Stimulated activated CD8-positive, alpha-beta memory T cell treated with anti-CD3 and anti-CD28 coated beads, Interleukin-2, amount 100 ng/mL, for 1 hour (primary cell): ENCODE measurements at places on chromosomes 16 and 17.

GRCh38 chr17:83064021-83064731 lies 15.2 kb upstream of the METRNL start:
- DNase-seq: no peak

- DNase-seq: no peak
These were observed 28.0 kb downstream of the PRKCB start for GRCh38 chr16:23863511-23864422.

DNA sequence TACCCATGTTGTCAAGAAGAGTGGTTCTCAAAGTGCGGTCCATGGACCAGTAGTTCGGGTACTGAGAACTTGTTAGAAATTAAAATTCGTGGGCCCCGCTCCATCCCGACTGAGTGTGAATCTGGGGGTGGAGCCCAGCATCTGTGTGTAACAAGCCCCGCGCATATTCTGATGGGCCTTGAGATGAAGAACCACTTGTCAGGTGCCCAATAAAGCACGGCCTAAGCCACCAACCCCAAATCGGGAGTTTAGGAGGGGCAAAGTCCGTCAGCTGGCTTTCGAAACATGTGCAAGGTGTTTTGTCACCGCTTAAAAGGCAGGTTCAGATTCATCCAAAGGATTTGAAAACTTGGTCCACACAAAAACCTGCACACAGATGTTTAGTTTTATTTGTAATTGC lies 29.5 kb downstream of the PSMD12 start:
- no peak for DNase-seq

GRCh38 chr17:8966926-8967325 lies 1.4 kb upstream of the PIK3R5 start:
- no peak for DNase-seq

DNA sequence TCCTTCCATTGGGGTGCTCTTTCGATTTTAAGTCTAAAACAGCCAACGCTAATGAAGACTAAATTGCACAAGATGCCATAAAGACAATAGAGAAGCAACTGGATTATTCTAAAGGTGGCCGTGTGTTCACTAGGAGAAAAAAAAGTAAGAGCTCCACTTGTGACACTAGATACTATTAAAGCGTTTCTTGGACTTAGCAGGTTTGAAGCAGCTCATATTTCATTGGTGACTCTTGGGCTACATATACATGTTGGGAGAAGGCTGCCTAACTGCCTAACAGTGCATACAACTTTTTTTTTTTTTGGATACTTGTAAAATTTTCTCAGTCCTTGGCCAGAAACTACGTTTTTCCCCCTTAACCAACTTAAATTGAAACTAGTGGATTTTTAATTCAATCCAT lies 111.8 kb upstream of the NOG start:
- no peak for DNase-seq

GRCh38 chr16:73890186-73891128 lies 406.2 kb upstream of the PSMD7 start:
- DNase-seq: no peak

- DNase-seq: no peak
These were observed 4.0 kb upstream of the CLEC10A start for GRCh38 chr17:7084088-7084487.

DNA sequence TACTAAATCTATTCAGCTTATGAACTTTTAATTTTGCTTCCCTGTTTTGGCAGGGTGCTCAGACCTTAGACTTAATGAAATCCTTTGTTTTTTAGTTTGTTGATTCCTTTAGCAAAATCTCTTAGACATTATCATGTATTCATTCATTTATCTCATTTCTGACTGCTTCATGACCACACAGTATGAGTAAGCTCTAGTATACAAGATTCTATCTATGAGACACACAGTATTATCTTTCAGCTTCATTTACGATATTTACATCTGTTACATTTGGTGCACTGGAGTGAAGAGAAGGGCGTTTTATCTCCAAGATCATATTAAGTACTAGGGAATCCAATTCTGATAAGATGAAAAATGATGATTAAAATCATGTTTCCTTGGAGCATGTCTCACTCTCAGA lies 448.1 kb upstream of the CA10 start:
- no peak for DNase-seq

GRCh38 chr16:85365120-85365519 lies 248.0 kb upstream of the GSE1 start:
- DNase-seq: no peak

DNA sequence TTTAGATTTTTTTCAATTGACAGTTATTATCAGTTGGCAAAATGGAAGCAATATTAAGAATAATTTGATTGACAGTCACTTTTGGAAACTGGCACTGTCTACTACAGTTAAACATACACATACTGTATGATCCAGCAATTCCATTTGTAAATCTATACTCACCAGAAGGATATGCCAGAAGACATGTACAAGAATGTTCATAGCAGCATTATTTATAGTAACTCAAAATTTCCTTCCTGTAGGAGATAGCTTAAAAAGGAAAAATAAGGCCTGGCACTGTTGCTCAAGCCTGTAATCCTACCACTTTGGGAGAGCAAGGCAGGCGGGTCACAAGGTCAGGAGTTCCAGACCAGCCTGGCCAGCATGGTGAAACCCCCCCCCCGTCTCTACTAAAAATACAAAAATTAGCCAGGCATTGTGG lies 89.3 kb downstream of the VMP1 start:
- no peak for DNase-seq

GRCh38 chr17:17413215-17413792 lies 63.5 kb upstream of the MED9 start:
- no peak for DNase-seq

DNA sequence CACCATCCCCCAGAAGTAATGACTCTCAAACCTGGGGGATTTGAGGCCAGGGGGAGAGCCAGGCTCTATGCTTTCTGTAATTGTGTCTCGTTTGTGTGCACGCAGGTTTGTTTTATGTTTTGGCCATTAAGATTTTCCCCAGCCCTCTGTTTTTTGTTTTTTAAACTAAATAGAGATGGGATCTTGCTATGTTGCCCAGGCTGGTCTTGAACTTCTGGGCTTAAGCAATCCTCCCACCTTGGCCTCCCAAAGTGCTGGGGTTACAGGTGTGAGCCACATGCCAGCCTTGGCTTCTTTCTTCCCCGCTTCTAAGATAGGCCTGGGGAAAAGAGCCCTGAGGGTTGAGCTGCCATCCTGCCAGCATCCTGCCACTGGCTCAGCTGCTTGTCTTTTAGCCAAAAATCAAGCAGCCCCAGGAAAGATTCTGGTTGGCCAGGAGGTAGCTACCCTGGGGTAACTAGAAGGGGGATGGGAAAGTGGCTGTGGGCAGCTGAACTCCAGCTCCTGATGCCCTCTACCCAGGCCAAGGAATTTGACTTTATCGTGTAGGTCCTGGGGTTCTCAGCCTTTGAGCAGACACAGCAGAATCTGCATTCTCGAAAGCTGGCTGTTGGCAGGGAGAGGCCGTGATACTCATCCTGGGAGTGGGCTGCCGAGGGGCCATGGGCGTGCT lies 18.4 kb downstream of the KDM8 start:
- DNase-seq: no peak

DNA sequence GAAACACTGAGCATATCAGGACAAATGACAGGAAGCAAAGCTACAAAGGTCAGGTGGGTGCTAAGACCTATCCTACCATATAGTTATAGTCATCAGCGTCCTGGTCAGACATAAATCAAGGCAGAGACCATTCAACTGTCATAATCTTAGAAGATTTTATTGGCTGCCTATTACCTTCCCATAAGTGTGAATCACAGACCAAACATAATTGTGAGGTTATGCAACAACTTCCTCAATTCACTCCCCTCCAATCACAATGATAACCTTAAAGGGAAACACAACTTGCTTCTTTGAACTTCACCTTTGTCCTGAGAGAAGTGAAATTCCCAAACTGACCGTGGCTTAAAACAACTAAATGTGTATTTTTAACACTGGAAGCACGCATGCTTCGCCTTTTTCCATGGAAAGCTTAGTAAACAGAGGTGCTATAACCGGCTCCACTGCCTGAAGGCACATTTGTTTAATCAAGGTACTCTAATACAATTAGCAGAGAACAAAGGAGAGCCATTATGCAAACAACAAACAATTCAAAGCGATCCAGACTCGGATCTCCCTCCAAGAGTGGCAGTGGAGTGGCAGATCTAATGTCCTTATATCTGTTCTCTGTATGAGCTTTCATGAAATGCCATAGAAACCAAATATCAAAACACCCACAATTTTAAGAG lies 84.9 kb downstream of the TMEM114 start:
- no peak for DNase-seq

DNA sequence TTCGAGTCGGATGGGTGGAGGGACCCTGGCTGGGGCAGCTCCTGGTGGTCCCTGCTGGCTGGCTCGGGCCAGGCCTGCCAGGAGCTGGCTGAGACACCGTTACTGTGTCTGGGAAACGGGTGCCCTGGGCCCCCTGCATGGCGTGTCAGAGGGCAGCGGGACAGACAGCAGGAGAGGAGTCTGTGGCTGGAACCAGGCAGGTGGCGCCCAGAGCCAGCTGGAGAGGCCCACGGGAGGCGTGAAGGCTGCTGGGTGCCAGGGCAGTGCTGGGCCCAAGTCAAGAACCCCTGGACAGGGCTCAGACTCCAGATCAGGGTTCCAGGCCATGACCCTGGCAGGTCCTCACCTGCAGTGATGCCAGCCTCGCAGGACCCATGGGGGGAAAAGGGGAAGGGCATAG lies 16.6 kb downstream of the SOX8 start:
- DNase-seq: no peak

- DNase-seq: no peak
These were observed 10.7 kb downstream of the MYL4 start for GRCh38 chr17:47219621-47220475.

DNA sequence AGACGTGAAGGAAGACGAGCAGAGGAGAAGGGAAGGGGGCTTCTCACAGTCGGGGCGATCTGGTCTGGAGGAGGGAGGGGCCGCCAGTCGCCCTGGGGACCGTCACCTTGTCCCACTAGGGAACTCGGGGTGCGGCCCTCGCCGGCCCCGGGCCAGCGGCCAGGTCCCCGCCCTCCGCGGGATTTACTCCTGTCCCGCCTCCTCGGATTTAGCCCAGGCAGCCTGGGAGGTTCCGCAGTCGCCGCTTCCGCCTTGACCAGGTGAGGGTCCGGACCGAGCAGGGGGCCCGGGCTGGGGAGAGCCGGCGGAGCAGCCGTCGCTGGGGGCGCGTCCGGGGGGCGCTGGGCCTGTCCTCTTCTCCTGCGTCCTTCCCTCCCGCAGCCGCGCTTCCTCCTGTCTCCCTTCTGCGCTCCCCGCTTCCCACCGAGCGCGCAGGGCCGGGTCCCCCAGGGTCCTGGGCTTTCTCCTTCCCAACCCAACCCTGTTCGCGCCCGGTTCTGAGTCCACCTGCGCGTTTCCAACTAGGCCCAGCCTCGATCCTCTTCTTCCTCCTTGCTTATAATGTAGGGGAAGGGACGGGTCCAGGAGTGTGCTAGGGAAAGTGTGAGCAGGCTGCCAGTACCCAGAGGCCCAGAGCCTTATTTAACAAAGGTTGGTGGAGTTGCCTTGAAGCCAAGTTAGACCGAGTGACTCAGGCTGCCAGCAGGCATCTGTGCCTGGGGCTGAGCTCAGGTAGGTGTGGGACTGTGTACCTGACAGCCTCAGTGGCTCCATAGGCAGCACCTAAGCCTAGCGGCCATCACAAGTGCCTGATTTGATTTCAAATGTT lies at the start of gene TNK1:
TNK1 (plus strand) TSS at position 235 of the 829 bp plus-strand sequence. CDS start 1,838 bp downstream, outside the sequence.
- no peak for DNase-seq

DNA sequence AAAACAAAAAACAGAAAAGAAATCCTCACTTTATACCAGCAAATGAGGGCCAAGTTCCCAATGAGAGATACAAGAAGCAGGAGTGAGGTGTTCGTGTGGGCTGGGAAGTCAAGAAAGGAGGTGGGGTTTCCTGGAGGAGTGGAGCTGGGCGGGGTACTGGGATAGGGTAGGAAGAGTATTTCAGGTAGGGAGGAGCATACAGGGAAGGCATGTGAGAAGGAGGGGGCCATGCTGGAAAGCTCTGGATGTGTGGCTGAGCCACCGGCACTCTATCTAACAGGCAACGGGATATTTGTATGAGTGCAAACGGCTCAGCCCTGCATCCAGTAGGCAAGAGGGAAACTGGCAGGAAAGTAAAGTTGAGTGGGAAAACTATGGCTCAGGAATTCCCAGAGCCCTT lies 4.2 kb downstream of the OR3A2 start:
- no peak for DNase-seq

DNA sequence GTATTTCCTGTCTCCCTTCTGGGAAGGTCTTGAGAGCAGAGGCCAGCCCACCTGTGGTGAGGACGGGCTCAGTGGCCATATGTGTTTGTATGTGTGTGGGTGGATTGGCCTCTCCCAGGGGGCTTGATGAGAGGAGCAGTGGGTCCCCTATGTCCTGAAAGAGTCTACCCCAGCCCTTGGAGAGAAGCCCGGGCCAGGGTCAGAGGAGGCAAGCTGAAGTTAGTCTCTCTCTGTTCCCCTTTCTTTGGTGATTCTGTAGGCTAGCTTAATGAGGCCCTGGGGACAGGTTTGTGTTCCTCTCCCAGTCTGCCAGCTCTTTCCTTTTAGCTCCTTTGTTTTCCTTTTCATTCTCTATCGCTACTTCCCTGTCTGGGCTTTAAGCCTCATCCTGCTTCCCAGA lies 23.8 kb upstream of the NFATC3 start:
- DNase-seq: no peak

DNA sequence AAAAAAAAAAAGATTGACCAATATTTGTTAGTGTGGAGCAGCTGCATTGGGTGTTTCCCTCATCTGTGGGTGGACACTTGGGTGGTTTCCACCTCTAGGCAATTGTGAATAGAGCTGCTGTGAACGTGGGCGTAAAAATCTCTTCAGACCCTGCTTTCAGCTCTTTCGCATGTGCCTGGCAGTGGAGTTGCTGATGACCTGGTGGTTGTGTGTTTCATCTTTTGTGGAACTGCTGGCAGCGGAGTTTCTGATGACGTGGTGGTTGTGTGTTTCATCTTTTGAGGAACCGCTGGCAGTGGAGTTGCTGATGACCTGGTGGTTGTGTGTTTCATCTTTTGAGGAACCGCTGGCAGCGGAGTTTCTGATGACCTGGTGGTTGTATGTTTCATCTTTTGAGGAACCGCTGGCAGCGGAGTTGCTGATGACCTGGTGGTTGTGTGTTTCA lies 21.4 kb downstream of the ZC3H18 start:
- no peak for DNase-seq

DNA sequence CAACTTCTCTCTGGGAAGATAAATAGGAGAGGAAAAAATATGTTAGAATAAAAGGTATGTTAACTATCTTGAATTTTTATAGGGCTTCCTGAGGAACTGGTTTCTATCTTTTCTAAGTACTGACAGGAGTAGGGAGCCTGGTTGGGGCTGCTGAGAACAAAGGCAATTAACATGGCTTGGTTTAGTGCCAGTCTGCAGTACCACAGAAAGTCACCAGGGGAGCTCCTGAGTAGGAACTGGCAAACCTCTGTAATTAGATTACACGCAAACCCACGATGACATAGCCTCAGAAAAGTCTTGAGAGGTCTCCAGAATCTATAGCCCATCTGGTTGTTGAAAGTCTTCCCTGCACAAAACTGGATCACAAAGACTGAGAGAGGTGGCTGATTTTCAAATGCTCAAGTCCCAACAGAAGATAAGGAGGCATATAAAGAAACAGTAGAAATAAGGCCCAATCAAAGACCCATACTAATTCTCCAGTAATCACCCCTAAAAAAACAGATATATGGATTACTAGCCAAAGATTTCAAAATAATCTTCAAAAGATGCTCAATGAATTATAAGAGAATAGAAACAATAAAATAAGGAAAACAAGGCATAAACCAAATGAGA lies 11.7 kb upstream of the CNTNAP4 start:
- no peak for DNase-seq

GRCh38 chr16:785563-786535 lies 2.3 kb downstream of the RPUSD1 start:
- peak; percentile 35 for DNase-seq
